Epithelial cell of esophagus (primary cell): ENCODE measurements at places on chromosomes 16 and 17.

DNA sequence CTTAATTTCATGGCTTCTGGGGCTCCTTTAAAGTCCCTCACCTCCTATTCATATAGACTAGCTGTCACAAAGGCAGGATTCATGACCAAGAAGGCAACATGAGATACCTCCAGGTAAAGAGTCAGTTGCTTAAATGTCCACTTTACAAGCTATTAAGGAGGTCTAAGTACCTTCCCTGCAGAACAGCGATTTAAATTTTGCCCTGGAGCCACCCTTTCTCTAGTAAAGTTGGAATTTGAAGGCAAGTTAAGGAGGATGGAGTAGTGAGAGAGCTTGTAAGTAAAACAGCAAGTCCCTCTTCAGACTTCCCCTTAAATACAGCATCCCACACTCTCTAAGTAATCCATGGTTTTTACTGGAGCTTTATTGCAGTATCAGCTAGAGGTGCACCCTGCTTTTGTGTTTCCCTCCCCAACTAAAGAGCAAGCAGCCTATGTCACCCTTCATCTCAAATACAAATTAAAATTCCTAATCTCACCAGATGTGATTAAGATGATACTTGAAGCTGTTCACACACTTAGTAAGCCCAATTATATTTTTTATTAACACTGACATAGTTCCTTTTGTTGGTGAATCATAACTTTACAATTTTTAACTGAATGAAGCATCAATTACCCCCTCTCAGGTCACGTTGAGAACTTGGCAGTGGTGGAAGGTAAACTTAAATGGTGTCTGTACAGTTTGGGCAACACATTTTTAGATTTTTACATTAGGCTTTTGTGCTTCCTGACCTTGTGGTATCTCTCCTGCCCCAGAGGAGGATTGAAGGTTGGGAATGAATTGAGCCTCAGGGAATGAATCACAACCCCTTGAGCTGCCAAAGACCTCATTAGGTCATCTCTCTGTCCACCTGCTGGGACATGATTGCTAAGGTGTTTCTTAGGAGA lies 108.9 kb downstream of the TANGO6 start:
- DNase-seq, result peak; percentile 85

DNA sequence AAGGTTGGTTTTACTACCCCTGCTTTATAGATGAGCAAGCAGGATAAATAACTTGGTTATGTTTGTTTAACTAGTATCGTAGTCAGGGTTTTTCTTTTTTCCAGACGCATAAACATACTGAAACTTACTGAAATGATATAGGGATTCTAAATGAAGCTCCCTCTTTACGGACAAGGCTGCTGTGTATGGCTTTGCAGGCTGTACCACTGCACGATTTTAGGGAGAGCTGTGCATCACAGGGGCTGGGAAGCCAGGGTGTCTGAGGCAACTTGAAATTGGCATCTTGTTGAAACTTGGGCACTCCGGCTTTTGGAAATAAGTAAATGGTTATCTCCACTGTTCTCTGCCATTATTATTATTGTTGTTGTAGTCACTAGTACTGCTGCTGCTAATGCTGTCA lies 218.1 kb upstream of the CDH8 start:
- no peak for DNase-seq

DNA sequence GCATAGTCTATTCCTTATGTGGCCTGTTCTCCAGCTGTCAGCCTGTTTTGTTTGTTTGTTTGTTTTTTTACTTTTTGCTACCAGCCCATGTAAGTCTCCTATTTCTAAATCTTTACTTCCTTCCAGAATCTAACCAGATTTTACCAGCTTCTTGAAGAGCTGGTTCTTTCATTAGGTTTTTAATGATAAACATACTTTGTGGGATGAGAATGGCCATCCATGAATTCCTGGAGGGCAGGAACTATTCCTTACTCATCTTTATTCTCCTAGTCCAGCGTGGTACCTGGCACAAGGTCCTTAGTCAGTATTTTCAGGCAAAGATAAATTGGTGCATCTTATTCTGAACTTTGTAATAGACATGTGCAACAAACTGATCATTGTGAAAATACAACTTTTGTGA lies 17.3 kb downstream of the RSPRY1 start:
- no peak for DNase-seq

DNA sequence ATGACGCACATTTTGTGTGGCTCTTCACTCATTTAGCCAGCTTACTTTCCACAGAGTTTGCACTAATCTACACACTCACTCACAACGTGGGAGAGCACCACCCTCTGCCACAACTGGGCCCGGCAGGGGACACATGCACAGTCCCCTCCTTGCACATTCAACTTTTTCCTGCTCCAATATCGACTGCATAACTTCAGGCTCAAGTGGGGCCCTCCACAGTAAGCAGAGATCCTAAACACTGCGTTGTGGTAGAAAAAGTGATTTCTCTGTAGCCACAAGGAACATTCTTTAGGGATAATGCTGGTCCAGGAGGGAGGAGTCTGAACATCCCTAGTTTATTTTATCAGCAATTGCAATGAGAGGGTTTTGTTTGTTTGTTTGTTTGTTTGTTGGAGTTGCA lies 40.0 kb downstream of the MRPS23 start:
- no peak for DNase-seq

DNA sequence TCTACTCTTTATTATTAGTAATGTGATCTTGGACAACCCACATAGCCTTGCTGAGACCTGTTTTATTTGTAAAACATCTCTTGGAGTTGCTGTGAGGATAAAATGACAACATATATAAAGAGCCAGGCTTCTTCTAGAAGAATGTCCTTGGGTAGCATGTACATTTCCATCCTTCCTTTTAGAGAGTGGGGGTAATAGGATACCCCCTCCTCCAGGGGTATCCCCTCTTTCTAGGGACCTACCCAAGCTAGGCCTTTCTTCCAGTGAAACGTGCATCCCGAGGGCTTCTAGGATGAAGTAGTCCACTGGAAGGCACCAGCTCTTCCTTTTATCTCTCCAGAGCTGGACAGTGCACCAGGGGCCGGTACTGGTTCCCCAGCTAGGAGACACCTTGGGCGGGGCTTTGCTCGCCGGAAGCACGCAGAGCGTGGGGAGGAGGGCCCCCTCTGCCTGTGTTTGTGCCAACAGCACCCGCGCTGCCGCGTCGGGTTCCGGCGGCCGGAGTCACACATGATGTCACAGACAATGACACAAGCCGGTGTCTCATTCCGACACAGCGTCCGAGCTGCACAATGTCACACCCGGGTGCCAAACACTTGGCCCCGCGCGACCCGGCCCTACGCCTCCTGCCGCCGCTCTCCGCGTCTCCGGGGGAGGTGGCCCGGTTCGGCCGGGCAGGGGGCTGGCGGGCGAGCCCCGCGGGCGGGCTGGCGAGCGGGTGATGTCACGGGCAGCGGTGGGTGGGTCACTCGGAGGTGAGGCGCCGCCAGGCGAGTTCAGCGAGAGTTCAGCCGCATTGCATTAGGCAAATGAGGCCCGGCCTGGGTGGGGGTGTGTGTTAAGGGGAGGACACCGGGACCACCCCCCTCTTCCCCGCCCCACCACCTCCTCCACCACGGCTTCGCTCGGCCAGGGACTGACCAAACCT lies 23.4 kb downstream of the GJD3 start:
- peak; percentile 61 for DNase-seq

DNA sequence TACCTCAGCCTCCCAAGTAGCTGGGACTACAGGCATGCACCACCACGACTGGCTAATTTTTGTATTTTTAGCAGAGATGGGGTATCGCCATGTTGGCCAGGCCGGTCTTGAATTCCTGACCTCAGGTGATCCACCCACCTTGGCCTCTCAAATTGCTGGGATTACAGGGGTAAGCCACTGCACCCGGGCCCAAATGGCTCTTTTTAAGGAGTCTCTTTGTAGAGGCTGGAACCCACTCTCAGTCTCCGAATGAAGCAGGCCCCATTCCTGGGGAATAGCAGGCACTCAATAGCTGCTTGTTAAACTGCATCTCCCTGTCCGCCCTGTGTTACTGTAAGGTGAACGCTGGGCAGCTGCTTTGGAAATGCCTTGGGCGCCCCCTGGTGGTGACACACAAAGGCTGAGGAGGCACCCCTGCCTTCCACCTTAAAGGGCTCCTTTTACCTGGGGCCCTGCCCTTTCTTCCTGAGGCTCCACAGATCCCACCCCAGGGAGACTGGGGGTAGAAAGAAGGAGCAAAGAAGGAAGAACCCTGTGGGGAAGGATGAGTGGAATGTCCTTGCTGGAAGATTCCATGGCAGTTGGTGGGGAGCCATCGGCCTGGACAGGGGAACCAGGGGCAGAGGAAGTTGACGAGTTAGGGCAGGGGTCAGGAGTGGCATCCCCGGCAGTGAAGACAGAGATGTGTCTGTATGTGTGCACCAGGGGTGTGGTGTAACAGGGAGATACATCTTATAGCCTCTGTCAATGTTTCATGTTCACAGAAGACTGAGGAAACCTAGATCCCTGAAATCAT lies 6.1 kb upstream of the SP2 start:
- peak; percentile 89 for DNase-seq

GRCh38 chr17:56675876-56676660 lies 82.6 kb downstream of the NOG start:
- DNase-seq, result no peak

GRCh38 chr17:74919440-74920305 lies 3.4 kb downstream of the USH1G start:
- no peak for DNase-seq

GRCh38 chr17:31492880-31493655 lies 101.6 kb downstream of the RAB11FIP4 start:
- no peak for DNase-seq

GRCh38 chr17:9202532-9202931 lies 181.2 kb downstream of the NTN1 start:
- no peak for DNase-seq
